Activated CD4-positive, alpha-beta T cell treated with anti-CD3 and anti-CD28 coated beads, Interleukin-2, amount 50 U/mL, for 1 hour (primary cell): ENCODE measurements at places on chromosomes 2 and 18.

DNA sequence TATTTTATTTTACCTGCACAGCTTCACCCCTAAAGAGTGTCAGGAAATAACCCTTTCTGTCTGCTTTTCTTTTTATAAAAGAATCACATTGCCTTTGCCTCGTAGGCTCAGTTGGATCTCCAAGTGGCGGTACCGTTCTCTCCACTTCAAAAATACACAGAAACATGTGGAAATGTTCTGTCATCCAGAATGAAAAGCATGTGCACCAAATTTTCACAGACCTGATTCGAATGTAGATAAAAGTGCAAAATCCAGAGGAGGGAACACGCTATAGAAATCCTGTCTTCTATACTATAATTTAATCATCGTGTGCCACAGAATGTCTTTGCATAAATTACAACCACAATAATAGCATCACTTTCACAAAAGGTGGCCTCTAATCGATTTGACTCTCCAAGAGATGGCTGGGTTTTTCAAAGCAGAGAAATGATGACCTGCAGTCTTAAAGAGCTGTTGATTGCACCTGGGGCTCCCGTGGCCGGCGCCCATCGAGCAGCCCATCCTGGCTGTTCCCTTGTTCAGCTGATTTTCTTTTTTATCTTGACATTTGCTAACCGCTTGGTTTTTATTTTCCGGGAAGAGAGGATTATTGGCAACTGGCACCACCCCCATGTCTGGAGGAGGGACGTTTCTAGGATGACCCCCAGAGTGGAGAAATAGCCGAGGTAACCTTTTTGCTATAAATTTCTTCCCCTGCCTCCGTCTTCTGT lies 290.2 kb downstream of the SOX11 start:
- DNase-seq: no peak

GRCh38 chr2:167136879-167137596 lies 248.8 kb downstream of the XIRP2 start:
- DNase-seq: no peak

GRCh38 chr2:39241588-39241987 lies 2.2 kb downstream of the CDKL4 start:
- no peak for DNase-seq

DNA sequence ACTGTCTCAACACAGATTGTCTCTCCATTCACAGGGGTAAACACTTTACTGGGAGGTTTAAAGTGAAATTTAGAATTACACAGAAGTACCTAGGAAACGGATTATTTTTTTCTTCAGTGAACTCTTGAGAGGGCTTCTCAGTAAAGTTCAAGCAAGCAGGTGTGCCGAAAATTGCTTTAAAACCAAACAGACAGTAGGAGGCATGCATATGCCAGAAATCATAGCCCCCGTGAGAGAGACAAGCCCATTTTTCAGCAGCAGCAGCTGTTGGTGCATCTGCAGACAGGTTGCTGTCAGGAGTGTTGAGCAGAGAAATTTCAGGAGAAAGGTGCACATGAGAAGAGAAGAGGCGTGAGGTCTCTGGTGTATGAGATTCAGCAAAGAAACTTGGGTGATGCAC lies 2115.5 kb upstream of the CELF4 start:
- no peak for DNase-seq

- no peak for DNase-seq
Observed at GRCh38 chr18:73283788-73284187, 416.0 kb upstream of the NETO1 start.

- DNase-seq: no peak
Observed at GRCh38 chr2:219221957-219222518, 3.3 kb upstream of the ABCB6 start.

GRCh38 chr18:70653671-70654070 lies 364.8 kb downstream of the SOCS6 start:
- no peak for DNase-seq

DNA sequence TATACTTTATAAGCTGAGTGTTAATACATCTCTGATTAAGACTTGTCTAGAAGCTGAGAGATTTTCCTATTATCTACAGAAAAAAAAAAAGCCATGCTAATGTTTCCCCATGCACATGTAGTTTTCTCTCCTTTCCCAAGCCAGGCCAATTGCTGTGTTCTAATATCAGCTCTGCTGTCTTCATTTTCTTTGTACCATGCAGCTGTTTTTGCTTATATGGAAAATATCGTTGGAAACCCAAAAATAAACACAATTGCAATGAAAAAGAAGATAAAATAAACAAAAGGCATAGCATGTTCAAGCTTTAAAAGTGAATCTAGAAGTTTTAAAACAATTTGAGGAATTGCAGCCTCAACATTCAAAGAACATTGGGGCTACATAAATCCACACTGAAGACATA lies 817.4 kb upstream of the ACVR2A start:
- DNase-seq: no peak

GRCh38 chr2:112699984-112700667 lies 20.7 kb upstream of the NT5DC4 start:
- no peak for DNase-seq

DNA sequence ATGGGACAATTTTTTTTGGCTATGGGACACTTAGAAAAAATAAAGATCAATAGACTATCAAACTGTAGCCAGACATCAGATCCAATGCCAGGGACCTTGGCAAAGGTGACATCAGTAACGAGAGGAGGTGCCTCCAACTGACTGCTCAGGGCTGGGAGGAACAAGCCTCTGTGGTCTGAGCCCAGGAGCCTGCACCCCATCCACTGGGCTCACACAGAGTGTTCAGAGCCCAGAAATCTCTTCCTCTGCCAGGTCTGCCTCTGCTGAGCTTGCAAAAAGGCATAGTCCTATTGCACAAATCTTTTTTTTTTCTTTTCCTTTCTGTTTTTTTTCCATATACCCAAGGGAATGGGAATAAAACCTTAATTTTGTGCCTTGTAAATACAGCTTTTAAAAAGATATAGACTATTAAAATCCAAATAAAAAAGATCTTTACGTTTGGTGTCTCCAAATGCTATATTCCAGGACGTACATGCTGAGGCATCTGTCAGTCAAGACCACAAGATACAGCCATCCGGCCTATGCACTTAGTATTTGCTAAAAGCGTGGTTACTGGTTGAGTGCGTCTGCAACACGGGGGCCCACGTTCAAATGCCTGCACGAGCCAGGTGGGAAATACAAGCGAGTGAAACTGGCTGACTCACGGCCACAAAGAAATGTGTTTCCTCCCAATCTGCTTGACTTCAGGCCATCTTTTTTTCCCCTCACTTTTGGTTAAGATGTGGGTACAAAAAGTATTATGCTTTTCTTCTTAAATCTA lies 7.8 kb upstream of the ARHGAP25 start:
- peak; percentile 69 for DNase-seq

DNA sequence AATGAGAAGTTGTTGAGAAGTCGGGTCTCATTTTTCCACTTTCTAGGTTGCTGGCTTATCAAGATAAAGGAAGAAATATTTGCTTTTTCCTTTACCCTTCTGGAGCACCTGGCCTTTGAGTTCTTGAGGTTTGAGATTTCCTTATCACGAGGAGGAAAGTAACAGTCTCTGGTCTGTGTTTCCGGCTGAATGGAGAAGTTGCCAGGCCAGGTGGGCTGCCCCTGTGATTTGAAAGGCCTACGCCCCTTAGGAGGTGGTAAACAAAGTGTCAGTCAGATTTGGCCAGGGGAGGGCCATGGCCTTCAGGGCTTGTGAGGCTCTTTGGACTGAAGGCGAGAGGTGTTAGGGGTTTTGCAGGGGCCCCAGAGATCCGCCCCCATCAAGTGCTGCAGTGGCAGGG lies 156.7 kb upstream of the HAAO start:
- DNase-seq: no peak

DNA sequence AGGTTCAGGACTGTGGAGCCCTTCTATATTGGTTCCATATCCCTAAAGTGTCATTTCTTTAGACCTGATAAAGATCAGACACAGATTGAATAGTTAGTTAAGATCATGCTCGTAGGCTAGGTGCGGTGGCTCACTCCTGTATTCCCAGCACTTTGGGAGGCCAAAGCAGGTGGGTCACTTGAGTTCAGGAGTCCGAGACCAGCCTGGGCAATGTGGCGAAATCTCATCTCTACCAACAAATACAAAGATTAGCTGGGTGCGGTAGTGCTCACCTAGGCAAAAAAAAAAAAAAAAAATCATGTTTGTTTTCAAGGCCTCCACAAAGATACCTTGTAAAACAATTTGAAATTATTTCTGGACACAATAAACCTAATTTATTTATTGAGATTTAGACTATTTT lies 4.6 kb upstream of the ANKAR start:
- DNase-seq: no peak

DNA sequence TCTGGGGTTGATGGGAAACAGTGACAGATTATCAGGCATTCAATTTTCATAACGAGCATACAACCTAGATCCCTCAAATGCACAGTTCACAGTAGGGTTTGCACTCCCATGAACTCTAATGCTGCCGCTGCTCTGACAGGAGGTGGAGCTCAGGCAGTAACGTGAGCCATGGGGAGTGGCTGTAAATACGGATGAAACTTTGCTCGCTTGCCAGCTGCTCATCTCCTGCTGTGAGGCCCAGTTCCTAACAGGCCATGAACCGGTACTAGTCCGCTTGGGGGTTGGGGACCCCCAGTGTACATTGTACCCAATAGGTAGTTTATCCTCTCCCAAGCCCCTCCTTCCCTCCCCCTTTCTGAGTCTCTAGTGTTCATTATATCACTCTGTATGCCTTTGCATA lies 94.6 kb downstream of the PTH2R start:
- DNase-seq: no peak

DNA sequence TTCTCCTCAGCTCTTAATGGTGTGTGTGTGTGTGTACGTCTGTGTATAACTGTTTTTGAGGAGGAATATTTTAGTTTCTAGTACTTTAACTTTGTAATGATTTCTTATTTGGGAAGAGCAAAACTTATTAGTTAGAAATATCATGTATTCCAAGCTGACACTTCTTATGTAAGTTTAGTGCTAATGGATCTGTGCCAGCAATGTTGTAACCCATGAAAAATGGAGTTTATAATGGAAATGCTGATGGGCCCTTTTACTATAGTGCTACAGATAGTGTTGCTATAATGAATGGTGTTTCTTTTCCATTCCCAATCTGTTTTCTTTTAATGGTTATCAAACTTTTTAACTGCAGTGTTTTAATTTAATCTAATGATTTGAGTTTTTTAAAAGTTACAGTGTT lies 49.8 kb upstream of the OTX1 start:
- no peak for DNase-seq

GRCh38 chr2:64376926-64377325 lies 77.0 kb upstream of the LGALSL start:
- DNase-seq: no peak

DNA sequence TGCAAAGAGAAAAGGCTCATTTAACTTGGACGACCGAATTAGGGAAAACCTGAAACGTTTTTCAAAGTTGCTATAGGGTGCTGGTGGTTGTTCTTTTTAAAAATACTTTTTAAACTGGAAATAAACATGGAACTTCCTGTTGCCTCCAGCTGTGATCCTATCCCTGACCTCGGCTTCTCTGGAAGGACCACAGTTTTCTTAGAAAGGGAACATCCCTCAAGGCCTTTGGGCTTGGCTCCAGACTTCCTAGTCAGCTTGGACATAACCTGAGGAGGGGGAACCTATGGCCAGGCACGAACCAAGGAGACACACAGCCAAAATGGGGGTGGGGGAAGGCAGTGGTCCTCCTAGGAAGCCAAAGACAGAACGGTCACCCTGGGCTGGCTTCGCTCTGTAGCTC lies 57.7 kb downstream of the CENPO start:
- no peak for DNase-seq

- no peak for DNase-seq
Observed at GRCh38 chr2:215624423-215624829, 188.6 kb upstream of the FN1 start.

- DNase-seq: no peak
Observed at GRCh38 chr2:20218331-20219320, 6.3 kb downstream of the SDC1 start.

GRCh38 chr2:74585406-74586185 lies 31.1 kb downstream of the DOK1 start:
- DNase-seq: peak; percentile 6

- no peak for DNase-seq
Observed at GRCh38 chr2:60699617-60700016, 56.5 kb upstream of the PAPOLG start.

- no peak for DNase-seq
Observed at GRCh38 chr2:97792416-97792815, 79.0 kb downstream of the ZAP70 start.

GRCh38 chr18:44968336-44968735 lies 287.6 kb downstream of the SETBP1 start:
- DNase-seq: no peak

DNA sequence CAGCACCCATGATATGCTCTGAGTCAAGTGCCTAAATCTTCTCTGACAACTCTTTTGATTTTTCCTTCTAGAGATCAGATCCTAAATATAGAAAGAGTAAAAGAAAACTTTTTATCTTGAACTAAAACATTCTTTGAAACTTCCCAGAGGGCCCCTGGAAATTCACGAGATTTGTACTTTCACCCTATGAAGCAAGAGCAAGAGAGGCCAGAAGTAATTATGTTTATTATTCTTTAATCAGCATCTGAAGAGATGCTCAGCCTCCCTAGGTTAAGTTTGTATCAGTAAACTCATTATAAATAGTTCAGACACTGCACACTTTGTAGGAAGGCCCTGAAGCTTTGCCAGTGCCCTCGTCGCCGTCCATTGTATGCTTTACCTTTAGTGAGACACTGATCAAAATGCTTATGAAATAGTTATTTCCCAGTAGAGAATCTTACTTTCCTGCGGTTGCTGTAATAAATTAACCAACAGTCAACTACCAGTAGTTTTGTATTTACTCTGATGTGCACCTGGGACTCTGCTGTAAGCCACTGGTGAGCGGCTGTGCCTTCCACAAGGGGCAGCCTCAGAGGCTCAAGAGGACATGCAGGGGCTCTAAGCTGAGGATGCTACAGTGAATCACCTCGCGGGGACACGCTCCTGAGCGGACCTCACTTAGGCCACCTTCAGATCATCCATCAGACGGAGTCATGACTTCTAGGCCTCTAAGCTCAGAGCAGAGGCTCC lies 71.9 kb downstream of the BIN1 start:
- no peak for DNase-seq

DNA sequence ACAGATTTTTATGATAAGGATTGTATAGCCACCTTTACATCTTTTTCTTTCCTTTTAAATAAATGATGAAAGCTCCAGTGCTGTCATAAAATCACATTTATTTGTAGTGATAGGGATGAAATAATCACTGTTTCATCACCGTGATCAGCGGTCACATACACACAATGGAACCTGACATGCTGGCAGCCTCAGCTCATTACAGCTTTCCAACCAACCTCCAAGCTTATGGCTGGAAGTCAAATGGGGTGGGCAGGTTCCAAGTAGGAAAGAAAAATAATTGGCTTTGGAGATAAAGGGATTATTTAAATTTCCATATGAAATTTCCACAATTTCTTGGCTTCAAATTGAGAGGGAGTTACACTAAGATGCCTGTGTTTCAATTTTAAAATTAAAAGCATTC lies 251.3 kb downstream of the PLCL1 start:
- no peak for DNase-seq
